ENCODE measurements at places on chromosomes 2 and 18.

DNA sequence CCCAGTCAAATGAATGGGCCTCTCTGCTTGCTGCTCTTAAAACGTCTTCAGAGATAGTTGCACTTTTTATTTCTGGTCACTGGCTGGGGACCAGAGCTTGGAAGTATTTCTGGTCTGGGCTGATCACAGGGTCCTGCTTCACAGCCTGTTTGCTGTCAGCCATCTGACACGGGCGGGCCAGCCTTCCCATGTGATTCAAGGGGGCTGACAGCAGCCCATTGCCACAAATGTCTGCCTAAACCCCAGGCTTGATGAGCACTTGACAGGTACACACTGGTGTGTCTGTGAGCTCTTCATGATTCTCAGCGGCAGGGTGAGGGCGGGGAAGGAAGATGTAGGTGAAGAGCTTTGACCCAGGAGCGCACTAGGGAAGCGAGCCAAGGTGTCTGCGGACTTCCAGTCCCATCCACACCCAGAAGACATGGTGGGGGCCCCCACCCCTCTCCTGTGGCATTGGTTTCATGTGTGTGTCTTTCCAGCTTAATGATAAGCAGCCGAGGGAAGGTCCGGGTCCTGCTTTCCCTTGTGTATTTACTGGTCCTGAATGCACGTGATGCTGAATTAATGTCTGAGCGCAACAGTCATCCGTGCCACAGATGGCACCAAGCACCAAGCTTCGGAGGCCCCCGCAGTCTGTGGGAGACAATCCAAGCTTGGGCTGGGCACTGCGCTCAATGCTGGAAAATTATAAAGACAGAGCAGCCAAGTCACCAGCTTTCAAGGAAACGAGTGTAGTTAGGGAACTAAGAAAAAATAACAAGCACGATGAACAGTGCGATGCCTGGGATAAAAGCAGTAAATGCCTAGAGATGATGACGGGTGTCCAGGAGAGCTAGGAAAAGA is 73.3 kb downstream of the SH3BP4 start:
- DNase-seq, result no peak

- DNase-seq, result no peak
Measured at GRCh38 chr2:5915881-5916310, 223.7 kb downstream of the SOX11 start.

- DNase-seq, result no peak
Measured at GRCh38 chr2:131557558-131558321, 30.1 kb downstream of the CCDC74A start.

DNA sequence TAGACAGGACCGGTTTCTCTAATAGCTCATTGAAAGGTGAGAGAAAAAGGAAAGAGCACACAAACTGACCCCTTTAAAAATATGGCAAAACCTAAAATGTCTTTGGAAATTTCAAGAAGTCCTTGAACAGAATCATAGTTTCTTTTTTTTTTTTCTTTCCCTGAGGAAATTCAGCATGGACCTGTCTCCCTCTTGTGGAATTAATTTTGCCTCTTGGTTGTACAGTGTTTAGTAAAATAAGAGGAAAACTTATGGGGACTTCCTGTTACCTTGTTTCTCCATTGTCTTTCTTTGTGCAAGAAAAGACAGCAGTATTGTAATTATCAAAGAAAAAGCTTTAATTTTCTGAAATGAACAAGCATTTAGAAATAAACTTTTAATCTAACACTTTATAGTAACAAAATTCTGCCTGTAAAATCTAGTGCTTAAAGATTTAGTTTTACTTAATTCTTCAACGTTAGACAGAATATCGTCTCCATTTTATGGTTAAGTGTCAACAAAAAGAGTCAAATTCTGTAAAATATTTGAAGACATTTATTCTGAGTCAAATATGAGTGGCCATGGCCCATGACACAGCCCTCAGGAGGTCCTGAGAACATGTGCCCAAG is 176.3 kb upstream of the NABP1 start:
- no peak for DNase-seq

DNA sequence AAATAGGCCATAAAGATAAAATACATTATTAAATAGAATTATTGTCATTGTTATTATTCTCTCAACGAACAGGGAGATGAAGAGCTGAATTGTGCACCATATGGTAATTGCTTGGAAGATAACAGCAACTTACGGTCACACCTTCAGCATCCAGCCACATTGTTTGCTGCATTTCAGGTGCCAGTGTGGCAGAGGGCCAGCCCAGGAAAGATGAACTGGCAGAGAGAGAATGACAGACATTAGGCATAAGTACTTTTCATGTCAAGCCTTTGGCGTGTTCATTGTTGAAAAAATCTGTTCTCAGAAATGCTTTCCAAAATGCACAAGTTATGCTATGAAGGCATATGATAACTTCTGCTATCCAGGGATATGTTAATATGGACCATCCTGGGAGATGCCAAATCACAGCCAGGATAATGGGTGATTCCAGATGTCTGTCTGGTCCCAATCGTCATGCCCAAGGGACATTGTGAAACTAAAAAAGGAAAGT is 748.6 kb upstream of the PIK3C3 start:
- DNase-seq, result no peak

GRCh38 chr2:151855111-151855510 is 26.9 kb upstream of the ARL5A start:
- no peak for DNase-seq

- no peak for DNase-seq
Measured at GRCh38 chr2:38073211-38074057, 2.5 kb downstream of the CYP1B1 start.

All from HS-27A (cell line).